Activated naive CD4-positive, alpha-beta T cell treated with anti-CD3 and anti-CD28 coated beads, Interleukin-2, amount 10 ng/mL, durations not matched to agents 7 days and 5 days (primary cell): ENCODE measurements at places on chromosomes 2 and 18.

GRCh38 chr2:64354857-64355680, 98.9 kb upstream of the LGALSL start:
- no peak for DNase-seq

GRCh38 chr2:149686136-149687051, 98.8 kb upstream of the MMADHC start:
- no peak for DNase-seq

GRCh38 chr2:164792316-164793170, 49.1 kb downstream of the COBLL1 start:
- DNase-seq, result no peak

DNA sequence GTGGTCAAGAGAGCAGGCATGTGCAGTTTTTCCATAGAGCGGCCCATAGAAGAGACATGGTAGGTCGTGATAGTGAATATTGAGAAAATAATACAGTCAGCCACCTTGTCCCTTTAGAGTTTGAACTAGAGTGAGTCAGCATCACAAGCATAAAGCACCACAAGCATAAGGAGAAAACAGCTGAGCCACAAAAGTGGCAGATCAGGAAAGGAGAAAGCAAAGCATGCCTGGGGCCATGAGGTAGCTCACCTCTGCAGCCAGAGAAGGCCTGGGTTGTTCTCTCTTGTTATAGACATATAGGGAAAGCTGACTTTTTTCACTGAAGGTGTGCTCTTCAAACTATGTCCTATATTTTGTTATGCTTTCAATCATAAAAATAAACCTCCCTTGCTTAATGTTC, 879.0 kb downstream of the DSC3 start:
- DNase-seq, result no peak

DNA sequence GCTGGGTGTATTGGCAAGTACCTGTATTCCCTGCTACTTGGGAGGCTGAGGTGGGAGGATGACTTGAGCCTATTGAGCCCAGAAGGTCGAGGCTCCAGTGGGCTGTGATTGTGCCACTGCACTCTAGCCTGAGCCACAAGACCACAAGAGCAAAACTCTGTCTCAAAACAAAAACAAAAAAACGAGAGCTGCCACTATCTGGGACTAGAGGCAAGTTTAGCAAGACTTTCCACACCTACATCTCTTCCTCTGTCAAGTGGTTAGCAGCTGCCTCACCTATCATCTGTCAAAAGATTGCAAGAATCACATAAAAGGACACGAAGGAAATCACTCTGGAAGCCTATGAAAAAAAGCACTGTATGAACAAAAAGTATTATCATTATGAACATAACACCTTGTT, 55.2 kb upstream of the RIOK3 start:
- DNase-seq, result no peak

- DNase-seq, result no peak
These were observed 5.9 kb upstream of the TMSB10 start for GRCh38 chr2:84899304-84900204.

DNA sequence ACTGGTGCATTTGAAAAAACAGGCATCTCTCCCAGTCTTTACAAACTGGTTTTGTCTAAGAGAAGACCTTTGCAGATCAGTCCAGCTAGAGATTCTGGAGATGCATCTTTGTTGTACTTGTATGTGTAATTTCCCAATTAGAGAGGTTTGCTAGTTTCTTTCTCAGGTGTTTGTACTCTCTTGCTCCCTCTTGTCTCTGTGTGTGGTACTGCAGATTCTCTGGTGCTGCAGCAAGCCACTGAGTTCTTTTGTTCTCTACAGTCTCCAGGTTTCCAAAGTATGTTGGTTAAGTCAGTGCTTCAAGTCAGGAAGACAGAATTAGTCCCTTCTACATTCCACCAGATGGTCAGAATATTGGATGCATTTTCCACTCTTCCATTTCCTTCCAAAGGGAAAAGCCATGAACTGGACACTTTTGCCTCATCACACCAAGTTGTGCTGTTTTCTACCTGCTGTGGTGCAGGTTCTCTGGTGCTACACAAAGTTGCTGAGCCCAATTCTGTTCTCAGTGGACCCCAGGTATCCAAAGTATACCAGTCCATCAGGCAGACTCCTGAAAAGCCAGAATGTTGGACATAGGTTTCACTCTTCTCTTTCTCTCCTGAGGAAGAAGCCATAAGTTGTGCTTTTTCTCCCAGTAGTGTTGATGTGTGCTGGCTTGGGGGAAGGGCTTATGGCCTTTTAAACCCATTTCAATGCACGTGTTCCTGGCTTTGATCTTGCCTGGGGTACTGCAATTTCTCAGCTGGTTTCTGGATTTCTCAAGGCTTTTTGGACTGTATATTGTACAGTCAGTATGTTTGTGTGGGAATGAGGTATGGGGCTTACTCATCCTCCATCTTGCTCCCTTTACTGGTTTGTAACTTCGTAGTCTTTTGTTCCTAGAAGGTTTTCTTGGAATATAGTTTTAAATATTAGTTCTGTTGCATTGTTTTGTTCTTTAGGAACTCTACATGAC, 29.8 kb downstream of the EPC2 start:
- peak; percentile 44 for DNase-seq

- no peak for DNase-seq
These were observed 10.7 kb downstream of the ARID5A start for GRCh38 chr2:96547203-96547641.

- DNase-seq, result no peak
These were observed 1.8 kb downstream of the HOXD9 start for GRCh38 chr2:176124110-176124946.

- no peak for DNase-seq
These were observed 322.2 kb upstream of the DDX18 start for GRCh38 chr2:117492209-117492851.

DNA sequence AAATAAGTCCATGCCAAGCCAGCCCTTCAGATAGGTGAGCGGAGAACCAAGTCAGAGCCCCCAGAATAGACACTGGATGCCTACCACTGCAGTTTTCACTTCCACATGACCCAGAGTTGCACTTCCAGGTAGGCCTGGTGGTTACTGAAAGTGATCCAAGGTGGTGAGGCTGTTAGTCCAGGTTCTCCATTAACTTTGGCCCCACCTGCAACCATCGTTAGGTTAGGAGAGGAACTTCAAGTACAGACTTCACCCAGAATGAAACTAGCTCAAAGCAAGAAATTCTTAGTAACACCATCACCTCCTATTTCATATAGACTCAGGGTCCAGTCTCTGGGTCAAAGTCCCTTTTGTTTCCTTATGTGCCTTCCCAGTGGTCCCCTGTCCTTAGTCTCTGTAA, 293.1 kb upstream of the ID2 start:
- no peak for DNase-seq

GRCh38 chr2:224562831-224563230, 22.3 kb downstream of the CUL3 start:
- DNase-seq, result no peak

GRCh38 chr2:152594792-152595191, 122.5 kb downstream of the PRPF40A start:
- DNase-seq, result no peak

GRCh38 chr2:203383038-203383437, 54.8 kb downstream of the ABI2 start:
- DNase-seq, result no peak

DNA sequence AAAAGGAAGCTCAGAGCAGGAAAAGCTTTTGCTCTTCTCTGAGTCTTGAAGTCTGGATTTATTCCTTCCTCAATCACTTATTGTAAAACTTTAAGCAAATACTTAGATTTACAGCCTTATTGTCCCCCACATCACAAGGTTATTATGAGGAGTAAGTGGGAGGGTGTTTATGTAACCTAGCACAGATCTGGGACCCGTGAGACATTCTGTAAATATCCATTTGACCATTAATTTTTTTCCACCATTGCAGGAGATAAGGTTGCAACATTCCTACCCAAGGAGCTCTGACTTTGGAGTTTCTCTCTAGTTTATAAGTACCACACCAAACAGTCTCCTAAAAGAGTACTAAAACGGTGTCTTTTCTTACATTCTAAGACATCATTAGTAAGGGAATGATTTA, 52.1 kb upstream of the CTIF start:
- DNase-seq, result no peak

DNA sequence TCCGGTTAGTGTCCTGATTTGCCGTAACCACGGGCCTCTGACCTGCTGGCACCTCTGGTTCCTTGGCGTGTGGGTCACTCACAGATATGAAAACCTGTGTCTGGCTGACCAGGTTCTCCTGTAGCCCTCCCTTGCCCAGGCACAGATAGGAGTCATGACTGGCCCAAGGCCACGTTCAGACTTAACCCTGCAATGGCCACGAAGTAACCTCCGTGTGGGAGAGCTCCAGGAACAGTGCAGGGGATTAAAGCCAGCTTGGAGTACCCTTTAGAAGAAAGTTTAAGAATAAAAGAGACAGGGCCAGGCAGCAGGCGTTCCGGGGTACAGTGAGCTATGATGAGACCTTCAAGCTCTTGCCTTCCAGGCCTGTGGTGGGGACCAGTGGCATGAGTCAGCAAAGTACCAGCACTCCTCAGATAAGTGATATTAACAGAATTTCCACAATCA, 25.5 kb downstream of the CENPO start:
- DNase-seq, result no peak

- DNase-seq, result no peak
These were observed 984.0 kb upstream of the SLC39A10 start for GRCh38 chr2:194672994-194673393.

DNA sequence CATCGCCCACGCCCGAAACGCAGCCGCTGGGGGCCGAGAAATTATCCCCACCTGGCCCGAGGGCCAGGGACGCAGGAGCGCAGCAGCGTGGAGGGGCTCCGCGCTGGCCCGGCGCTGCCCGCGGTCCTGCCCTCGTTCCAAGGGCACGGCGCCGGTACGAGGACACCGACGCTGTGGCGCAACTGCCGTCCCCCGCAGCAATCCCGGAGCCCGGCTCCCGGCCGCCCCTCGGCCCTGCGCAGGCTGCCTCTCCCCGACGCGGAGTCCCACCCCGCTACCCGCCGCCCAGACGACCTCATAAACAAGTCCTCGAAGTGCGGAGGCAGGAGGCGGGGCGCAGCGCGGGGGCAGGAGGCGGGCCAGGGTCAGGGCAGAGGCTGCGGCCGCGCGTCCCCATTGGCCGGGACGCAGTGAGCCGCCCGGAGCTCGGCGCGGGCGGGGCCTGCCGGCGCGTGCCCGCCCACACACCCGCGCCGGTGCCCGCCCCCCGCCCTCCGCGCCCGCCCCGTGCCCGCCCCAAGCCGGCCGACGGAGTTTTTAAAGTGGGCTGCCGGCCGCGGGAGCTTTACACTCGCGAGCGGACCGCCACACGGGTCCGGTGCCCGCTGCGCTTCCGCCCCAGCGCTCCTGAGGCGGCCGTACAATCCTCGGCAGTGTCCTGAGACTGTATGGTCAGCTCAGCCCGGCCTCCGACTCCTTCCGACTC, at the start of gene EPAS1:
Gene EPAS1, plus strand, starts transcription at position 568 of the 706 bp plus-strand sequence. CDS start 505 bp downstream, outside the sequence.
- peak; percentile 93 for DNase-seq

GRCh38 chr2:98455494-98455976, 10.9 kb downstream of the INPP4A start:
- peak; percentile 59 for DNase-seq

DNA sequence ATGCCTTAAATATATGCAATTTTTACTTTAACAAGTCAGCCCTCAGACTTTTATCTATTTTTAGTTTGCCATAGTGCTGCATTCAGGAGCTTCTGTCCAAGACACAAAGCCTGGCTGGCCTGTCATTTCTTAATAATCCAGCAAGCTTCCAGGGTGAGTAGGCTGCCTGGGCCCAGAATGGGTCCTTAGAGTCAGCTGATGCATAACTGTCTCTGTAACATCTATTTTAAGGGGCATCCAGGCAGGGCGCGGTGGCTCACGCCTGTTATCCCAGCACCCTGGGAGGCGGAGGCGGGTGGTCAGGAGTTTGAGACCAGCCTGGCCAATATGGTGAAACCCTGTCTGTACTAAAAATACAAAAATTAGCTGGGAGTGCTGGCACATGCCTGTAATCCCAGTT, 11.8 kb upstream of the GNLY start:
- no peak for DNase-seq

- no peak for DNase-seq
These were observed 89.5 kb downstream of the NBAS start for GRCh38 chr2:15471606-15472005.

DNA sequence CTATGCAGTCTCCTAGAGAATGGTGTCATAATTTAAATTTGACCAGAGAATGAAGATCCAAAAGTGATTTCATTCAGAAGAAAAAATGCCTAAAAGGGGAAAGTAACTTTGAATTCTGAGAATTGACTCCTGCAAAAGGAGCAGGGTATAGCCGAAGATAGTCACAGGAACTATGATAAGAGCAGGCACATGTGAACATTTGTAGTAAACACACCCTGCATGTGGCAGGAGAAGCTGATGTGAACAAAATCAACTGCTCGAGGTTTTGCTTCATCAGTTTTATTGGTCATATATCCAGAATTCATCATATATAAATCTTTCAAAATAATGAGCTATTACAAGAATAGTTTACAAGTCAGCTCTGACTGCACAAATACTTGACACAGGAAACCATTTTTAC, 14.0 kb downstream of the MCFD2 start:
- no peak for DNase-seq

DNA sequence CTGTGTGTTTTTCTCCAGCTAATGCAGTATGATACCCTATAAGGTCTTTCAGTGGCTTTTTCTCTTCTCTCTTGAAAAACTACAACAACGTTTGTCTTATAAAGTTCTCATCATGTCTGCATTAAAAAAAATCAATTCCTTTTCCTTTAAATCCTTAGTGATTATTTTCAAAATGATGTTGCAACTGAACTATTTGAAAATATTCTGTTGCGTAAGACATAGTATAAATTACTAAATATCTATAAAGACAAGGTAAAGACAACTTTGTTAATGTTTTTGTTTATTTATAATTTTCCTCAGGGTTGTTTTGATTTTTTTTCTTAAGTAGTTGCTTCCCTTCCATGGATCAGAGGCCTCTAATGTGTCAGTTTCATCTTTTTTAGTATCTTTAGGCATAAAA, 21.2 kb downstream of the PARD3B start:
- no peak for DNase-seq

DNA sequence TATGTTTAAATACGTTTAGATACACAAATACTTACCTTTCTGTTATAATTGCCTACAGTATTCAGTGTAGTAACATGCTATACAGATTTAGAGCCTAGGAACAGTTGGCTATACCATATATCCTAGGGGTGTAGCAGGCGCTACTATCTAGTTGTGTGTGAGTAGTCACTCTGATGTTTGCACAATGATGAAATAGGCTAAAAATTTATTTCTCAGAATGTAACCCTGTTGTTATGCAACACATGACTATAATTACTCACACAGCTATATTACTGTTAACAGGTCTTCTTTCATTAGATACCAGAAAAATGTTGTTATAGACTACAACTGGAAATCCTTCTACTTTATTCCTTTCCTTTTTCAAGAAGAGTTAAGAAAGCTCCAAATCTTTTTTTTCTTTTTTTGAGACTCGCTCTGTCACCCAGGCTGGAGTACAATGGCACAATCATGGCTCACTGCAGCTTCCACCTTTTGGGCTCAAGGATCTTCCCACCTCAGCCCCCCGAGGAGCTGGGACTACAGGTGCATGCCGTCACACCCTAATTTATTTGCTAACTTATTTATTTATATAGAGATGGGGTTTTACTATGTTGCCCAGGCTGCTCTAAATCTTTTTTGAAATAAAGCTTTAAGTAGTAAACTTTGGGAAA, 48.5 kb downstream of the C2orf74 start:
- no peak for DNase-seq

GRCh38 chr2:36170805-36171204, 184.8 kb upstream of the CRIM1 start:
- no peak for DNase-seq
